ENCODE measurements at places on chromosomes 1 and 21.

- no peak for DNase-seq
These were observed 51.2 kb downstream of the GORAB start for GRCh38 chr1:170583186-170583585.

- DNase-seq: no peak
These were observed 256.0 kb upstream of the LYPLAL1 start for GRCh38 chr1:218917656-218918055.

GRCh38 chr1:3233551-3233950 lies 164.5 kb downstream of the PRDM16 start:
- no peak for DNase-seq

- no peak for DNase-seq
These were observed 21.4 kb upstream of the CPT2 start for GRCh38 chr1:53174971-53175913.

- no peak for DNase-seq
These were observed 142.7 kb downstream of the MRPS6 start for GRCh38 chr21:34215911-34216717.

DNA sequence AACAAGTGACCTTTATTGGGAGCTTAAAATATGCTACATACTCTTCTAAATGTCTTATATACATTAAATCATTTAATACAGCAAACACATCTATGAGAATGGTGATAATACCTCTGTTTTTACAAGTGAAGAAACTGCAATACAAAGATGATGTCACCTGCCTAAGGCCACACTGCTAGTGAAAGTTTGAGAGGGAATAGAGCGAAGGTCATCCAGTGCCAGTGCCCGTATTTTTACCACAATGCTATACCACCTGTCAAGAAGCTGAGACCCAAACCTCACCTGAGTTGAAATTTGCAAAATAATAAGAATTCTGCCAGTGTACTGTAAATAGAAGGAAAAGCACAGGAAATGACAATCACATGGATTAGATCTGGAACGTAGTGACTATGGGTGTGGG lies 200.4 kb upstream of the TMPRSS15 start:
- DNase-seq: no peak

- no peak for DNase-seq
These were observed 4.6 kb downstream of the TNFRSF1B start for GRCh38 chr1:12171206-12172041.

- DNase-seq: no peak
These were observed 3.3 kb downstream of the UAP1 start for GRCh38 chr1:162564762-162565218.

- no peak for DNase-seq
These were observed 53.4 kb downstream of the WLS start for GRCh38 chr1:68178821-68179490.

- no peak for DNase-seq
These were observed 149.5 kb upstream of the NEGR1 start for GRCh38 chr1:72431810-72432209.

DNA sequence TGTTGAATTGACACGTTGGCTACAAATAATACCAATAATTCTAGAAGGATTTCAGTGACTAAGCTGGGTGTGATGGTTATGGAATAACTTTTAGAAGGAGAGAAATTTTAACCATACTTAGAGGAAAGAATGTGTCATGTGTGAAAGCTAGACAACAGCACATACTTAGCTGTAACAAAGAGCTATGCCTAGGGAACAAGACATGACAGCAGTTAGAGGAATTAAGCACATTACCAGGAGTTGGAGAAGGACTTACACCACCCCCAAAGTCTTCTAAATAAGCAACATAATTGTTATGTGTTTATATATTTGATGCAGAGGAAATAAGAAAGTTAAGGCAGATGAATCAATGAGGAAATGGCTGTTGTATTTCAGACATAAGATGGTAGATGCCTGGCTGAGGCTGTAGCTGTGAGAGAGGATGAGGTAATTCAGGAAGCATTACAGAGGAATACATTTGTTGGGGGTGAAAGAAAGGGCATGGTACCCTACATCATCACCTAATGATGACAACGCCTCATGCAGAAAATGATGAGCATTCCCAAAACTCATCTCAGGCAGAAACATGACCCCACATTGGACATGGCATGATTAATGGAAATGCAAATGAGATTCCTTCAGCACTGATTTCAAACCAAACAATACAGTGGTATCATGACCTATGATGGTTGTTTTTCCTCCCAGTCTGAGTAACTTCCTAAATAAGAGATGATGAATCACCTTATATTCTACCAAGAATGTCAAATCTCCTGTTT lies 211.5 kb downstream of the LHX8 start:
- no peak for DNase-seq

DNA sequence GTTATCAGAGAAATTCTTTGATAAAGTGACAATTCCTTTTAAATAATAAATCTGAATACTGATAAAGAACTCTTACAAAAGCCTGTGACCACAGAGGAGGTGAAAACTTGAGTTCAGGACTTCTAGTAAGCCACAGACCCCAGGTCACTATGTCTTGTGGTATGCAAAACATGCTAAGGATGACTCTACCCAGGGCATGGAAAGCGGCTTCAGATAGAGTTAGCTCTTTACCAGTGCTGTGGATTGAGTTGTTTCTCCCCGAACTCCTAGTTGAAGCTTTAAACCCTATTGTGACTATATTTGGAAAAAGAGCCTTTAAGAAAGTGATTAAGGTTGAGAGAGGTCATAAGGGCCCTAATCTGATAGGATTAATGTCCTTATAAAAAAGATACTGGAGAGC lies 42.3 kb downstream of the HLX start:
- no peak for DNase-seq

- no peak for DNase-seq
These were observed 54.7 kb downstream of the RBM11 start for GRCh38 chr21:14270631-14271030.

Measured in brain pericyte (primary cell).